CD8-positive, alpha-beta memory T cell (primary cell): ENCODE measurements at places on chromosomes 5 and 9.
A peak's percentile ranks its signal among the peaks of the same experiment; 100 is the strongest.

DNA sequence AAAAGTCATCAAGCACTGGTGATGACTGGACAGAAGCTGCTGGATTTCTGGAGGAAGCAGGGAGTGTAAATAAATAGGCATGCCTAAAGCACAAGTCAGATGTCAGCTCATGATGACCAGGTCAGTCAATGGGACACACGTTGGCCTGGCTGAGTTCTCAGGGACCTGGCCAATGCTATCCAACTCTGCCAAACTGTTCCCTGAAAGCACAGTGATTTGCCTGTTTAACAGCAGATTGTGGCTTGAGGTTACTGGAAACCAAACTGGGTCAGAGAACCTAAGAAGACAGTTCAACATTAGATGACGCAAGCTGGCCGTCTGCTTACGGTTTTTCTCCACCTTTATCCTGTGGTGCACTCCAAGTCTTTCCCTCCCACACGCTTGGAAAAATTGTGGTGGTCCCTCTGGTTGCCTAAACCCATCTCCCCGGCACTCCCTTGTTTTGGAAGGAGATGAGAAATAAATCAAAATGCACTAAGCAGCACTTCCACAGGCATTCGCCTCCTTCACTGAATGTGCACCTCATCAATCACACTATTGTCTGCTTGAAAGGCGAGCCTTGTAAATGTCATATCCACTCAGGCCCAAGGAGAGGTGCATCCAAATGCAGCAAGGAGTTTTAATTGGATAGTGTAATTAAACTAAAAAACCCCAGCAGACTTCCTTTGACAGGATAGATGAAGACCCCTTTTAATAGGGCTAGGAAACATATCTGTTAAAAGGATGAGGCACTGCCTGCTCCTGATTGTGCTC, 199.4 kb downstream of the GAPVD1 start:
- H3K27me3 ChIP-seq: no peaks in the 10 kb centered on the region
- no peak overlapping the region for H3K4me3 ChIP-seq
- DNase-seq: no peak
- no peaks in the 10 kb centered on the region for H3K4me1 ChIP-seq
- H3K27ac ChIP-seq: no peak overlapping the region

DNA sequence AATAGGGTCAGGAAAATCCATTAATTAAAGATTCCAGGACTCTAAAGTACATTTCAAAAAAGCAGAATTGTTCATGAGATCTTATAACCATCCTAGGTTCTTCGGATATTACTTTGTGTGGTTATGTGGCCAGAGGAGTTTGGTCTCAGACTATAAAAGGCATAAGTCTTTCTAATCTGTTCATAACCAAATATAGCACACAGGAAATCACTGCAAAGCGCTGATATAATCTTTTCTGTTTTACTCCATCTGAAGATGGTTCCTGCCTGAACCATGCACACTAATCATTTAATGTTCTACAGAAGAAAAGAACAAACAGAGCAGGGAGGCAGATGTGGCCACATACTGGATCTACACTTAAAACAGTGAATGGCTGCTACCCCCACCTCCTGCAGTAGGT, 182.8 kb downstream of the SEMA5A start:
- H3K4me1 ChIP-seq: no peaks in the 10 kb centered on the region
- no peak overlapping the region for H3K27ac ChIP-seq
- no peak overlapping the region for H3K4me3 ChIP-seq
- H3K27me3 ChIP-seq: no peaks in the 10 kb centered on the region

DNA sequence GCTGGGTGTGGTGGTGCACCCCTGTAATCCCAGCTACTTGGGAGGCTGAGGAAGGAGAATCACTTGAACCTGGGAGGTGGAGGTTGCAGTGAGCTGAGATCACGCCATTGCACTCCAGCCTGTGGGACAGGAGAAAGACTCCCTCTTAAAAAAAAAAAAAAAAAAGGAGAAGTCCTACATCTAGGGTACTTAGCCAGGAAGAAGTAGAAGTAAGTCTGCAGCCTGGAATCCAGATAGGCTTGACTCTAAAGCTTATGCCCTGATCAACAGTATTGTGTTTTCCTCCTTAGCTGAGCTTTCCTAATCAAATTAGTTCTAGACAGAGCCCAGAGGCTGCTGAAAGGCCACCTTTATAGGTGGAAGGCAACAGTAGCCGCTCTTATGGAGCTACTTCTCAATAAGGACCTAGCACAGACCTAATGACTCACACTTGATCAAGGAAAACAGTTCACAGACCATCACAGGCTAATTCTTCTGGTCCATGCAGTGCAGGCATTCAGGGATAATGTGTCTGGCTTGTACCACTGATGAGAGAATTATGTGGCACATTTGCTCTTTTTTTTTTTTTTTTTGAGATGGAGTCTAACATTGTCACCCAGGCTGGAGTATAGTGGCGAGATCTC, 105.5 kb upstream of the KLF4 start:
- H3K27me3 ChIP-seq: no peaks in the 10 kb centered on the region
- H3K4me3 ChIP-seq: no peak overlapping the region
- H3K4me1 ChIP-seq: no peaks in the 10 kb centered on the region
- no peak for DNase-seq
- no peak overlapping the region for H3K27ac ChIP-seq

GRCh38 chr5:149636861-149637246, 55.6 kb downstream of the ARHGEF37 start:
- peak; percentile 71 for DNase-seq
- H3K4me3 ChIP-seq: no peak overlapping the region
- H3K27me3 ChIP-seq: no peaks in the 10 kb centered on the region
- no peaks in the 10 kb centered on the region for H3K4me1 ChIP-seq
- no peak overlapping the region for H3K27ac ChIP-seq
- no peaks in the 10 kb centered on the region for H3K36me3 ChIP-seq

GRCh38 chr5:80655231-80655774, 520 bp upstream of the DHFR start:
- peak overlapping the region; percentile 44 for H3K4me3 ChIP-seq
- no peaks in the 10 kb centered on the region for H3K27me3 ChIP-seq
- DNase-seq: no peak
- peaks cover 11% of the 10 kb centered on the region for H3K36me3 ChIP-seq
- H3K4me1 ChIP-seq: peaks cover 31% of the 10 kb centered on the region

DNA sequence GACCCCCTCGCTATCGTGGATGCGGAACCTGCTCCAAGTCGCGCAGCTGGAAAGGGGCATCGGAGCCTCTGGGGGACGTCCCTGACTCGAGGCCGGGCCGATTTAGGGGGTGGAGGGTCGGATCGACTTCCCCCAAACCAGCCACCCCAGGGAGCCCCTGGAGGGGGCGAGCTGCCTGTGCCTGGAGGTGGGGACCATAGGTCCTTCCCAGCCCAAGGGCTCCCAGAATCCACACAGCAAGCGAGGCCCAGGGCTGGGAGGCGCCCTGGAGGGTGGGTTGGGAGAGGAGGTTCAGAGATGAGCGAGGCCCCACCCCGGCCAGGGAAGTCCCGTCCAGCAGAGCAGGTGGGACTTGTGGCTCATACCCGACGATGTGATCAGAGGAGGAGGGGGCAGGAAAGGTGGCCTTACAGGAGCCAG, 147.6 kb downstream of the GAPVD1 start:
- no peak overlapping the region for H3K27ac ChIP-seq
- no peak for DNase-seq
- H3K36me3 ChIP-seq: no peaks in the 10 kb centered on the region
- no peaks in the 10 kb centered on the region for H3K4me1 ChIP-seq

DNA sequence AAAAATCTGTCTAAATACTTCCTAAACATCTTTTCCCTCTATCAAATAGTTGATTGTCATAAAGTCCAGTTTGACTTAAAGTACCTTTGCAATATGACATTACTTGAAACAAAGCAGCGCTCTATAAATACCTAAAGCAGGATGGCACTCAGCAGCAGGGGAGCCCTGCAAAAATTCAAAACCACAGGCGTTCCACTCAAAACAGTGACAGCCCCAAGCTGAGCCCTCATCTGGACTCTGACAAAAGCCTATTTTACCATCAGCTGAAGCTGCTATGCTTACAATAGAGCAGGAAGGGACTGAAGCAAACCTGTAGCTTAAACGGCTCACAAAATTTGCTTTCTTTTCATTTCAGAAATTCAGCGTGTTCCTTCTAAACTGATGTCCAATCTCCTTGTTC, 11.5 kb downstream of the GABRA6 start:
- H3K36me3 ChIP-seq: no peaks in the 10 kb centered on the region
- no peak for DNase-seq
- H3K4me3 ChIP-seq: no peak overlapping the region
- no peaks in the 10 kb centered on the region for H3K4me1 ChIP-seq

DNA sequence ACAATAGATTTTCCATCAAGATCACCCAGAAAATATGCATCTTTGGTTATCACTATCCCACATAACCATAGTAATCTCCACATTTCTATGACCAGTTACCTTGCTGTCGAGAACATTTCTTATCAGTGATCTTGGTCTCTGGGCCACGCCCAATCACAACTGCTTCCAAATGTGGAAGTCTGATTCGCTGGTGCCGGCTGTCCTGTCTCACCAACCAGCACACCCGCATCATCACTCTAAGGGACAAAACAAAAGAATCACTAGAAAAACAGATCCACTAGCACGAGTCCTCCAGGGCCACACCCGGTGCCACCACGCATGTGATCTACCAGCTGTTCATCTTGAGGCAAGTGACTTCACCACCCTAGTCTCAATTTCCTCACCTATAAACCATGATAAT, 11.8 kb downstream of the APTX start:
- H3K27me3 ChIP-seq: no peaks in the 10 kb centered on the region
- DNase-seq: no peak
- H3K4me3 ChIP-seq: no peak overlapping the region
- peaks cover 46% of the 10 kb centered on the region for H3K36me3 ChIP-seq

DNA sequence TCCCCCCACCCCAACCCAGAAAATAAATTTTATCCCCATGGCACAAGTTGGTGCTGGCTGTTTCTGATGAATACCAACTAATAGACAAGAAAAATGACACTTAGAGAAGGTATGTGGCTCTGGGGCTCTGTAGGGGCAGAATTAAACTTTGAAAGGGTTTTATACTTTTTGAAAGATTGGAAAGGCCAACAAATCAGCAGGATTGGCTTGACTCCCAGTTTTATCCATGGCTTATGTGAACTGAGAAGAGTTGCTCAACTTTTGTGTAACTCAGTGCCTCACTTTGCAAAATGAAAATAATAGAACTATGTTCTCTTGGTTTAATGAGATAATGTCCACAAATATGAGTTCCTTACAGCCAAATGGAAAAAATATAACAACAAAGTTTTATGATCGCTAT, 288.9 kb upstream of the KIF2A start:
- no peaks in the 10 kb centered on the region for H3K36me3 ChIP-seq
- H3K4me3 ChIP-seq: no peak overlapping the region
- H3K4me1 ChIP-seq: no peaks in the 10 kb centered on the region
- no peaks in the 10 kb centered on the region for H3K27me3 ChIP-seq
- no peak for DNase-seq

DNA sequence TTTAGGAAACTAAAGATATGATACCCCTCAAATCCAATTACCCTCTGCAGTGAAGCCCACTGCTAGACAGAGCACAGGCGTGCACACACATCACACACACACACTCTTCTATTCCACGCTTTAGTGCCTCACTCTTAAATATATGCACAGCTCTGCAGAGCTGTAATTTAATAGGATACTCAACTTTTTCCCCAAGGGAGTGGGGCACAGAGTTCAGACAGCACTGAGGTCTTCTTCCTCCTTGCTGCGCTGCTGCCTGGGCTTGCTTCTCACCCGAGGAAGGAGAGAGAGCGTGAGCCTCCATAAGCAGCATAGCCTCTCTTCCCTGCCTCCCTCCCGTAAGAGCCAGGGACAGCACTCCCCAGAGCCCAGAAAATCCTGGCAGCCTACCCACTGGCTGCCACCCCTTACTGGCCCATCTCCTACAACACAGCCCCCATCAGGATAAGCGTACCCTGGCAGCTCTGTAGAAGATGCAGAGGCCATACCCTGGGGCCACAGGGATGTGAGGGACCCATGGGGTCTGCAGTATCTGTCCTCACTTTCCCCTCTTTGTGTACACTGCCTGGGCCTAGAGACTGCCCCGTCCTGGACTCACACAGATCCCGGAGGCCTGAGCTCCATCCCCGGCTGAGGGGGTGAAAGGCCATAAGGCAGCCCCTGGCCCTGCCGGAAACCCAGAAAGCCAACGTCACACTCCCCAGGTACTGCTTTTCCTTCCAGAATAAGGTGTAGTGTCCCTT, 102.1 kb downstream of the C5orf15 start:
- no peaks in the 10 kb centered on the region for H3K4me1 ChIP-seq
- DNase-seq: no peak
- no peak overlapping the region for H3K4me3 ChIP-seq
- H3K27me3 ChIP-seq: peaks cover 5% of the 10 kb centered on the region

DNA sequence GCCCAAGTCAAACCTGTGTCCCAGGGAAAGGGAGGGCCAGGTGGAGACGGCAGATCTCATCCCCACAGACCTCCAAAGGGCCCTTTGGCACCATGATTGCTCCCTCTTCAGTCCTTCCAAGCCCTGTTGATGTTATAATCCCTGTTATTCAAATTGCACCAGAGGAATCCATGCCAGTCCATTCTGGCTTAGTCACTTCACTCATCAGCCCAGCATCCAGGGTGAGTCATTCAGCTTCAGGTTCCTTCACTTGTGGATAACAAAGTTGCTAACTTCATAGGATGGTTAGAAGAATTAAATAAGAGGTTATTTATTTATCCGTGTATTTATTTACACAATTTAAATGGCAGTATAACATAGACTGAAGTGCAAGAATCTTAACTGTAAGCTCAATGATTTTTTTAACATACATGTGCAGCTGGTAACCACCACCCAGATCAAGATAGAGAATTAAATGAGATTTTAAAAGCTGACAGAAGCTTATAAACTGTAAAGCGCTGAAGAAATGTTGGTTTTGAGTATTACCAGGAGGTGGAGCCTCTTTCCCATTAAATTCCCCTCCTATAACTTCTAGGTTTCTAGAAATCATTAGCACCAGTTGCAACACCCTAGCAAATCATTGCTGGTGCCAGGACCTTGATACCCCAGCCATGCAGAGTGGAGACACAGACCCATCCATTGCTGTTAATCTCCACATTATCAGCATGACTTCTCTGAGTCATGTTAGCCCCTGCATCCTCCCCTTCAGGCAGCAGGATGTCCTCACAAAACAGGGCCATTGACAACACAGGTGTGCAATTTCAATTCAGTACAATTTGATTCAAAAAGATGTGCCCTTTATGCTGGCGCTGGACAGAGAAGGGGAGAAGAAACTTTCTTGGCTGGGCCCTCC, 77.4 kb downstream of the SEC61B start:
- no peaks in the 10 kb centered on the region for H3K27me3 ChIP-seq
- no peaks in the 10 kb centered on the region for H3K4me1 ChIP-seq
- DNase-seq: no peak
- H3K36me3 ChIP-seq: no peaks in the 10 kb centered on the region
- H3K27ac ChIP-seq: no peak overlapping the region

DNA sequence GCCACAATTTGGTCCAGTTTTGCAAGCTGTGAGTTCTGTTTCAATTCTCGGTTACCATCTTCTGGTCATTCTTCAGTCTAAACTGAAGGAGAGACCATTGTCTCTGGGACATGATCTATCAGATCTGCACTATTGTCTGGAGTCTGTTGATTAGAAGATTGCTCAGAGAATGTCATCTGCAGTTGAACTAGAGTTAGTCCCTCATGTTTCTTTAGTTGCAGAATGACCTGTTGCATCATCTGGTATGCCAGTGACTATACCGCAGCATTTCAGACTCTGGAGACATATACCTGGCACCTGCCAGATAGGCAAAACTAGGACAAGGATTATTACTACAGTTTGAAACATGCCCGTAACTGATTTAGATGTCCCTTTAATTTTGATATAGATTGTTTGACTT, 194.8 kb downstream of the LRRC70 start:
- no peaks in the 10 kb centered on the region for H3K4me1 ChIP-seq
- H3K36me3 ChIP-seq: no peaks in the 10 kb centered on the region
- no peak for DNase-seq
- no peaks in the 10 kb centered on the region for H3K27me3 ChIP-seq
- H3K4me3 ChIP-seq: no peak overlapping the region
